ENCODE measurements at places on chromosomes 16 and 17.

GRCh38 chr16:26988186-26988585 is 78.5 kb upstream of the C16orf82 start:
- DNase-seq = no peak

- DNase-seq = no peak
Measured at GRCh38 chr16:65548470-65548869, 426.6 kb upstream of the CDH11 start.

GRCh38 chr17:77225265-77225664 is 84.5 kb downstream of the SEC14L1 start:
- DNase-seq = no peak

DNA sequence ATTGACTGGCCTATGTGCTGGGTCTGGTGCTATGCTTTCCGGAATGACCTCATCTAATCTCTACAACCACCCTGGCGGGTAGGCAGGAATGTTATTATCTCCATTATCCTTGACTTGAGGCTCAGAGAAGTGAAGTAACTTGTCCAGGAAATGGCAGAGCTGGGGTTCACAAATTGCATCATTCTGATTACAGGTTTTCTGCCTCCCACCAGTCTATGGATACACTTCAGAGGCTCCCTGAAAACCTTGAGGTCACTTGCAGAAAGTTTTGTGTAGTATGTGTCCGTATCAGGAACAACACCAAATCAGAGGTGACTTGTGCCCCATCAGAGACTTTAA is 19.1 kb downstream of the NOD2 start:
- DNase-seq = peak; percentile 48

- peak; percentile 94 for DNase-seq
Measured at GRCh38 chr16:17302620-17303019, 168.1 kb downstream of the XYLT1 start.

- no peak for DNase-seq
Measured at GRCh38 chr16:63192980-63193379, 1156.7 kb upstream of the CDH8 start.

GRCh38 chr17:30519166-30519565 is 42.0 kb downstream of the GOSR1 start:
- DNase-seq = no peak

- no peak for DNase-seq
Measured at GRCh38 chr16:1320658-1321240, 11.3 kb downstream of the UBE2I start.

GRCh38 chr16:77556201-77556873 is 121.5 kb upstream of the ADAMTS18 start:
- no peak for DNase-seq

- no peak for DNase-seq
Measured at GRCh38 chr17:79667121-79667715, 56.4 kb upstream of the RBFOX3 start.

GRCh38 chr16:62625326-62625725 is 589.1 kb upstream of the CDH8 start:
- DNase-seq = no peak

- DNase-seq = peak; percentile 7
Measured at GRCh38 chr17:14794961-14795360, 470.2 kb downstream of the PMP22 start.

DNA sequence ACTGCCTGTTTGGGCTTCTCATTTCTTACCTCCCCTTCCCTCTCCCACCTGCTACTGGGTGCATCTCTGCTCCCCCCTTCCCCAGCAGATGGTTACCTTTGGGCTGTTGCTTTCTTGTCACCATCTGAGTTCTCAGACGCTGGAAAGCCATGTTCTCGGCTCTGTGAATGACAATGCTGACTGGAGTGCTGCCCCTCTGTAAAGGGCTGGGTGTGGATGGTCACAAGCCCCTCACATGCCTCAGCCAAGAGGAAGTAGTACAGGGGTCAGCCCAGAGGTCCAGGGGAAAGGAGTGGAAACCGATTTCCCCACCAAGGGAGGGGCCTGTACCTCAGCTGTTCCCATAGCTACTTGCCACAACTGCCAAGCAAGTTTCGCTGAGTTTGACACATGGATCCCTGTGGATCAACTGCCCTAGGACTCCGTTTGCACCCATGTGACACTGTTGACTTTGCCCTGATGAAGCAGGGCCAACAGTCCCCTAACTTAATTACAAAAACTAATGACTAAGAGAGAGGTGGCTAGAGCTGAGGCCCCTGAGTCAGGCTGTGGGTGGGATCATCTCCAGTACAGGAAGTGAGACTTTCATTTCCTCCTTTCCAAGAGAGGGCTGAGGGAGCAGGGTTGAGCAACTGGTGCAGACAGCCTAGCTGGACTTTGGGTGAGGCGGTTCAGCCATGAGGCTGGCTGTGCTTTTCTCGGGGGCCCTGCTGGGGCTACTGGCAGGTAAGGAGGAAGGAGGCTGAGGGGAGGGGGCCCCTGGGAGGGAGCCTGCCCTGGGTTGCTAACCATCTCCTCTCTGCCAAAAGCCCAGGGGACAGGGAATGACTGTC is at the start of gene CD68:
Gene CD68, plus strand, starts transcription at position 638 of the 833 bp plus-strand sequence. Its CDS starts 40 bp downstream, at position 678.
- peak; percentile 94 for DNase-seq

DNA sequence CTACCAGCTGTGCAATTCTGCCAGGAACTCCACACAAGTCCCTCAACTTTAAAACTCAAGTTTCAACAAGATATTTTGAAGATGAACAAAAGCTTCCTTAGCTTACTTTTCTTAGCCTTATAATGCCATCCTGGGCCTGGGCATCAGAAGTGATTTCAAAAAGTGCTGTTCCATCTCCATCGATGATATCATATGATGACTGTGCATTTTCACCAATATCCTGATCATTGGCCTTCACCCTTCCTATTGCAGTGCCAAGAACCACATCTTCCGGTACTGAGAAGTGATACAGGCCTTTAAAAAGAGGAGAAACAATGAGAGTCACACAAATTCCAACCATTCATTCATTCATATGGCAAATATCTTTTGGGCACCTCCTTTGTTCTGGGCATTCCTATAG is 215.4 kb downstream of the CDH8 start:
- DNase-seq = no peak

DNA sequence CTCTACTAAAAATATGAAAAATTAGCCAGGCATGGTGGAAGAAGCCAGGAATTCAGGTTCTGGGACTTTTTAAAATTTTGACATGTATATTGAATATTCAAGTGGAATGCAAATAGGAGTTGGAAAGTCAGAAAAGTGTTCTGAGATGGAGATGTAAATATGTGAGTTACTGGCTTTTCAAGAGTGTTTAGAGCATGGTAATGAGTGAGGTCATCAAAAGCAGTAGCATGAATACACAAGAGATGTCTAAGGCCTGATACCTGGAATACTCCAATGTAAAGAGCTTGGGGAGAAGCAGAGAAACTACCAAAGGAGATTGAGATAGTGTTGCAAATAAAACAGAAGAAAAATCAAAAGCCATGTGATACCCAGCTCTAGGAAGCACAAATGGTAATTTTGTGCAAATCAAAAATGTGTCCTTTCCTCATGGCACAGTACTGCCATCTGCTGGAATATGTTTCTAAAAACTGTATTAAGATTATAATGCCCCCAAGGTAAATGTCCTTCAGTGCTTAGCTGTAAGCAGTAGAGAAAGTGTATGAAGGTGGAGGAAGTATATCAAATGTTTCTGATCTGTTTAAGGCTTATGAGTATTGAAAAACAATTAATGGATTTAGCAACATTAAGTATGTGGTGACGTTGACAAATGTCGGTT is 908.4 kb downstream of the KCNJ18 start:
- DNase-seq = peak; percentile 50

- no peak for DNase-seq
Measured at GRCh38 chr17:19336938-19337711, 25.4 kb downstream of the B9D1 start.

GRCh38 chr16:81457326-81458133 is 12.9 kb downstream of the CMIP start:
- peak; percentile 76 for DNase-seq

DNA sequence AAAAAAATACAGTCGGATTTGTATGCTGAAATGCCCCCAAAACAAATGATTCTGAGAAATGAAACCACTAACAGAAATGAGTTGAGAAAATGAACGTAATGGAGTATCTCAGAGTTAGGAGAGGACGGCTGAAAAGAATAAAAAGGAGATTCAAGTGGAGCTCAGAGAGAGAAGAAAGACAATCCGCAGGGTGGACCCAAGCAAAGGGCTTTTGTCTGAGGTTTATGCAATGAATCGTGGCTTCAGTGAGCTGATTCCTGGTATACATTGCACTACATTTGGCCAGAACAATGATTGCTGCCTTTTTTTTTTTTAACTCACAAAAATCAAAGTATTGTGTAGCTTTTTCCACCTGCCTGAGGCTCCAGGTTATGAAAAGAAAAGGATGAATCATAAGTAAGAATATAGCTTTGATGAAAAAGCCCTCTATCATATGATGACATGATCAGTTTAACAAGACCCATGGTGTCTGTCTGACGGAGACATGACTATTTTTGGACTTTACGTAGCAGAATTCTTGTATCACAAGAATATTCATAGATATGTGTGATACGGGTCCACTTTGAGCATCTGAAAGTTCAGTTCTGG is 4.4 kb upstream of the MED9 start:
- no peak for DNase-seq

DNA sequence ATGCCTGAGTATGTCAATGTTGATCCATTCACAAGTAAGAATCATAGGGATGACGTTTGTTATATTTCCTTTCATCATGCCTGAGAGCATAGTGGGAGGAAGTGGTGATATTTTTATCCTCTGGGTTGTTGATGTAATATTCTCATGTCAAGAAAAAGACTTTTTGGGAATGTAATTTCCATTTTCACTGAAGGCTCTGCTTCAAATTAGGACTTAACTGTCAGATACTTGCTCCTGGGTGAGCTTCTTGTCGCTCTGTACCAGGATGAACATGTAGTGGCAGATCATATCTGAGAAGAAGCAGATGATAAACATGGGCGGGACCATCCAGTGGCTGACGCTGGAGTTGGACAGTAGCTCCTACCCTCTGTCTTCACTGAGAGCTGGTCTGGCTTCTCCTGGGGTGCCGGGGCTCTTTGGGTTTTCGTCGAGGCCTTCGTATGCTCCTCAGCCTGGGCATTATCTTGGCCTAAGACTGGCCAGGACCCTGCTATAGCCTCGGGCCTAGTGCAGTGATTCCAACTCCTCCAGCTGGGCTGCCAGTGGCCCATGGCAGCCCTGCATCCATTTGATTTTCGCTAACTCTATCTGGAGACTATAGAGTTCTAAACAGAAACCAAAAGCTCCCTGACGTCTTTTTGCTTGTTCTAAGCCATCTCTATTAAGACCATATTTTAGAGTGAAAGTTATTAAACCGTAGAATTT is 19.7 kb downstream of the CYB5B start:
- DNase-seq = no peak

DNA sequence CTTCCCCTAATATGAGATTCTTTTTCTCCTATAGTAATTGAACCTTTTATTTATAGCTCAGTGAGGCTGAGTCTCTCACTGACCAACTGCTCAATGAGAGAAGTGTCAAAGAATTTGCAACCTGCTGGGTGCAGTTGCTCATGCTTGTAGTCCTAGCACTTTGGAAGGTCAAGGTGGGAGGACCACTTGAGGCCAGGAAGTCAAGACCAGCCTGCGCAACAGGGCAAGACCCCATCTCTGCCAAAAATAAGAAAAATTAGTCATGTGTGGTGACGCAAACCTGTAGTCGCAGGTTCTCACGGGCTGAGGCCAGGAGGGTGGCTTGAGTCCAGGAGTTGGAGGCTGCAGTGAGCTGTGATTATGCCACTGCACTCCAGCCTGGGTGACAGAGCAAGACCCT is 30.9 kb upstream of the CRYBA1 start:
- DNase-seq = peak; percentile 58

DNA sequence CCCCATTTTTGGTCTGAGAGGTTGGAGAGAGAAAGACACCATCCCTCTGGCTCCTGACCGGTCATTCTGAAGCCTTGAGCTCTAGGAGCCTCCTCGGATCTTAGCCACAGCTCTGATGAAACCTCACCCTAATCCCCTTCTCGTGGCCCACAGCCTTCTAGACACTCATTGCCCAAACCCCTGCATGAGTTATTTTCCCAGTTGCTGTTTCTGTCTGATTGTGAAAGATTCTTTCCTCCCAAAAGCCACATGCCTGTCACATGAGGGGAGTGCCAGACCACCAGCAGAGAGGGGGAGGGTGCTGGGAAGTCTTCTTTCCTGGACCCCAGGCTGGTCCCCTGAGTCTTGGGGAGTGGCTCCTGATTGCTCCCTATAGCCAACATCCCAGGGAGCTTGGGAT is 17.6 kb upstream of the ABR start:
- peak; percentile 93 for DNase-seq

DNA sequence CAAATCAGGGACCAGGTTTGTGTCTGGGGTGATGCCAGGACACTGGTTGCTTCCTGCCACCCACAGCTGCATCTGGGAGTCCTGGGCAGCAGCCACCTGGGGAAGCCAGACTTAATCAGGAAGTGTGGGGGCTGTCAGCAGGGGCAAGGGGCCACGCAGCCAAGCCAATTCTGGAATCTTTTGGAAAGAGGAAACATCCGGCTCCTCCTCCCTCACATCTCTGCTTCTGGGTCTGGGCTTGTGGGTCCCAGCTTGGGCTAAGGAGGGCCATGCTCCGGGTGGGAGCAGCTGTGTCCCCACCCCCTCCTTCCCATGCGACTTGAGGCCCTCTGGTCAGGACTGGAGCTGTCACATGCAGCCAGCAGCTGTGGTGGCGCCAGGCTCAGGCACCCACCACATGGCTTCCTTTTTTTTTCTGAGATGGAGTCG is 37.0 kb upstream of the CCDC182 start:
- DNase-seq = peak; percentile 36

DNA sequence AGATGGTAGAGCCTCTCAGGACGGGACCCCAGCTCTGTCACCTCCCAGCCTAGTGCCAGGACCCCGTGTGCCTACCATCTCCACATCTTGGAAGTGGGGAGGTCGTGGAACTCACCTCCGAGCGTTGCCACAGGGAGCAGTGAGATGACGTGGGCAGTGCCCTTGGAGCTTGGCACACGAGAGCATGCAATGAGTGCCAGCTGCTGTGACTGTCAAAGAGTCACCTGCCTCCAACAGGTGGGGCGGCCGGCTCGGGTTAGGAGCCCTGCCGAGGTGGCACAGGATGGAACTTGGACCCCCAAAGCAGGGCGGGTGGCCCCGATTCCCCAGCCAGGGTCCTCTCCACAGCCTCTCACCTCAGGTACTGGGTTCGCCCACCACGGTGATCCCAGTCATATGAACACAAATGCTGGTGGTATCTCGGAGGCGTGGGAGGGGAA is 5.5 kb downstream of the VPS4A start:
- peak; percentile 8 for DNase-seq

- DNase-seq = no peak
Measured at GRCh38 chr16:78505544-78506366, 406.3 kb downstream of the WWOX start.
